ENCODE measurements at places on chromosomes 7 and 10. TPM values are rescaled to one million over a fixed set of nuclear protein-coding genes. Genes with fewer than 3 reads are reported as not detected.

The TBX20 gene
- total RNA-seq: not detected

The COA1 gene
- 37.3 TPM for total RNA-seq

The NEBL gene
- 3.2 TPM for total RNA-seq

The NUTM2A gene
- total RNA-seq: 0.44 TPM

The CRHR2 gene
- total RNA-seq: 0.40 TPM

The TSPAN33 gene
- total RNA-seq: 23.9 TPM

The OR2A42 gene
- 0.04 TPM for total RNA-seq

The KIAA1549 gene
- 4.1 TPM for total RNA-seq

The OPN1SW gene
- total RNA-seq: not detected

The XPNPEP1 gene
- total RNA-seq: 73.9 TPM

The PNLIPRP3 gene
- 0.04 TPM for total RNA-seq

The SLC26A3 gene
- total RNA-seq: not detected

The PGAM2 gene
- total RNA-seq: 412 TPM

The ARHGEF5 gene
- total RNA-seq: 0.93 TPM

The GATA3 gene
- 0.18 TPM for total RNA-seq

The LIPN gene
- not detected for total RNA-seq

The CLDN12 gene
- total RNA-seq: 18.7 TPM

The CRTAC1 gene
- 0.27 TPM for total RNA-seq

The FKBP6 gene
- not detected for total RNA-seq

The MRPS17 gene
- total RNA-seq: 16.0 TPM

The HGF gene
- total RNA-seq: 6.0 TPM

The ATG9B gene
- 0.22 TPM for total RNA-seq

The OR2A12 gene
- total RNA-seq: not detected

The HYAL4 gene
- total RNA-seq: 0.09 TPM

The SLC29A3 gene
- total RNA-seq: 1.7 TPM

The AZGP1 gene
- 0.75 TPM for total RNA-seq

The CPN1 gene
- total RNA-seq: 0.09 TPM

The AKR1E2 gene
- 7.8 TPM for total RNA-seq

The NCF1 gene
- 0.66 TPM for total RNA-seq

The SFTPA1 gene
- not detected for total RNA-seq

The ABHD11 gene
- 12.9 TPM for total RNA-seq

The IFIT1 gene
- 58.4 TPM for total RNA-seq

The TAS2R4 gene
- 1.5 TPM for total RNA-seq

The ADAM8 gene
- total RNA-seq: 1.4 TPM

The PWWP2B gene
- total RNA-seq: 15.1 TPM

The LEP gene
- total RNA-seq: not detected

The BLVRA gene
- 22.9 TPM for total RNA-seq

The CHN2 gene
- 10.2 TPM for total RNA-seq

The APBB1IP gene
- 1.6 TPM for total RNA-seq

The SPAM1 gene
- total RNA-seq: not detected

The SFXN2 gene
- total RNA-seq: 6.6 TPM

The SLC39A12 gene
- total RNA-seq: 0.04 TPM

The CLCN1 gene
- 1.1 TPM for total RNA-seq

The CDK1 gene
- total RNA-seq: 30.9 TPM

The CDC14C gene
- total RNA-seq: 0.04 TPM

The CPA2 gene
- total RNA-seq: 0.44 TPM

The PKD2L1 gene
- 0.04 TPM for total RNA-seq

The SMKR1 gene
- total RNA-seq: not detected

The UCMA gene
- 2.6 TPM for total RNA-seq

The INPP5A gene
- total RNA-seq: 34.1 TPM

The LRIT1 gene
- total RNA-seq: not detected

The HOXA5 gene
- total RNA-seq: 9.4 TPM

The TSPAN15 gene
- total RNA-seq: 54.0 TPM

The MRC1 gene
- total RNA-seq: 13.4 TPM

The ASB10 gene
- total RNA-seq: 3.1 TPM
